ENCODE measurements at places on chromosomes 2 and 18. TPM values are rescaled to one million over a fixed set of nuclear protein-coding genes. Genes with fewer than 3 reads are reported as not detected.

GRCh38 chr2:51807229-51807628 lies 775.3 kb upstream of the NRXN1 start:
- DNase-seq, result no peak

DNA sequence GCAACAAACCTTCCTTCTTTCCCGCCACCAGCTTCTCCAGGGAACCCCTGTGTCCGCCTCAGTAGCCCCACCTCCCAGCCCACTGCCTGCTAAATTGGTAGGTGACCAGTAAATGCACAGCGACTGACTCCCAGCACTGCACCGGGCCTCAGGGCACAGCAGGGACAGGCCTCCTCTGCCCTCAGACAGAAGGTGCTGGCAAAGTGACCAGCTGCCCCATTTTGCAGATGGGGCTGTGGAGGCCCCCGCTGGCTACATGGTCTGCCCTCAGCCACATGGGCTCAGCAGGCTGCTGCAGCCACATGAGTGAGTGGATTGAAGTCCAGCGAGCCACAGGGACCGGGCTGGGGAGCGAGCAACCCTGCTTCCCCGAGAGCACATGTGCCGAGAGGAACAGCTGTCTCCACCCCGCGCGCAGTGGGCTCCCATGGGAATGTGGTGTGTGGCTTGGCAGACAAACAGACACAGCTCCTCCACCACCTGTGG lies 7.8 kb upstream of the NPPC start:
- no peak for DNase-seq

- DNase-seq, result no peak
Observed at GRCh38 chr2:197759013-197759412, 26.1 kb downstream of the BOLL start.

- no peak for DNase-seq
Observed at GRCh38 chr2:117771969-117772630, 42.4 kb upstream of the DDX18 start.

GRCh38 chr2:135815269-135815668 lies 21.7 kb downstream of the LCT start:
- DNase-seq, result no peak

GRCh38 chr2:112182581-112183034 lies 44.4 kb downstream of the FBLN7 start:
- DNase-seq, result no peak

- no peak for DNase-seq
Observed at GRCh38 chr2:63049970-63050333, 678 bp upstream of the OTX1 start.

DNA sequence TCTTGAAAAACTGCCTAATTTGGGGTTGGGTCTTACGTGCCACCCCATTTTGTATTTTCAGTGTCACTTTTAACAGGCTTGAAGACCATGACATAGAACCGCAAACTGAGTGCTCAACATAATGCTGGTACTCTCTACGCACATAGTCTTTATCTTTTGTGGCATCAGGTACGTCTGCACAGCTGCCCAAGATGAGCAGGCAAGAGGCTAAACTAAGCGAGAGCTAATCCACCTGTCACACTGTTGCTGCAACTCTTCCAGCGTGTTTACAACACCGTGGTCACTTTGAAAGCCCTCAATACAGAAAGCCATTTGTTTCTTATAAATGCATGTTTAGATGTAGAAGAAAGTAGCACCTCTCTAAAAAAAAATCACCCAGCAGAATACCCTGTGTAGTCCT lies 270.0 kb upstream of the TCF4 start:
- no peak for DNase-seq

DNA sequence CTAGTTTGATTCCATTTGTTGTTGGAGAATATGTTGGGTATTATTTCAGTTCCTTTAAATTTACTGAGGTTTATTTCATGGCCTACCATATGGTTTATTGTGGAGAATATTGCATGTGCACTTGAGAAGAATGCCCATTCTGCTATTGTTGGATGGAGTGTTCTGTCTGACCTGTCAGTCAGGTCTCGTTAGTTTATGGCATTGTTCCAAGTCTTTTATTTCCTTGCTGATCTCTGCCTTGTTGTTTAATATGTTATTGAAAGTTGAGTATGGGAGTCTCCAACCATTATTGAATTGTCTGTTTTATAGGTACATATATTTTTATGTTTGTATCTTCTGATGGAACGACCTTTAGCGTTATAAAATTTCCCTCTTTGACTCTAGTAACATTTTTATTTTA lies 86.3 kb downstream of the PTPN4 start:
- DNase-seq, result no peak

- DNase-seq, result no peak
Observed at GRCh38 chr18:35920623-35921022, 51.9 kb upstream of the RMP24 start.

- DNase-seq, result peak; percentile 39
Observed at GRCh38 chr2:2933426-2933825, 444.2 kb downstream of the EIPR1 start.

DNA sequence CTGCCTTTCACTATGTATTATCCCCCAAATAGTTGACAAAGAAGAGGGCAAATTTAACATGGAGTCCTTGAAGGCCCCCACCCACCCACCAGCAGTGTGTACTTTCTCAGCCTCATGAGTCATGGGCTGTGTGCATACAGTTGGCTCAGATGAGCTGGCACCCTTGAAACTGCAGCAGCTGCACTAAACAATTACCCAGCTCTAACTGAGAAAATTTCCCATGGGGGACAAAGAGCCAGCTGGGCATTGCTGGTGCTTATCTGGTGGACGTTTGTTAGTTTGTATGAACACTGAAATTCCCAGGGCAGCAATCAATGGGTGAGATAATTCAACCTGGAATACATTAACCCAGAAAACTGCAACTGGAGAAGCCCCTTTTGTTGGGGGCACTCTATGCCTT lies 131.7 kb downstream of the GCA start:
- no peak for DNase-seq

- no peak for DNase-seq
Observed at GRCh38 chr18:65988972-65989371, 238.2 kb downstream of the CDH7 start.

DNA sequence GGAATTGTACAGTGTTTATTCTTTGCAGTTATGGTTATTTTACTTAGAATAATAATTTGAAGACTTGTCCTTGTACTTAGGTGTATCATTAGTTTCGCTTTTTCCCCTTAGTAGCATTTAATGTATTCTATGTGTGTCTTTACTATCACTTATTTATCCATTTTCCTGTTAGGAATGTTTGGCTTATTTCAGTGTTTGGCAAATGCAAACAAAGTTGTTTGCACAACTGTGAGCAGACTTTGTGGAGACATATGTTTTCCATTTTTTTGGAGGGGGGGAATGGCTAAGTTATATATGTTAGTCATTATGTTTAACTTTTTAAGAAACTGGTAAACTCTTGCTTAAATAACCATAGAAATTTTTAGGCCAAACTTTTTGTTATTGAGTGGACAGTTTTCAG lies 447.7 kb downstream of the SOX11 start:
- DNase-seq, result no peak

- no peak for DNase-seq
Observed at GRCh38 chr2:206480161-206480560, 36.8 kb downstream of the ADAM23 start.

- no peak for DNase-seq
Observed at GRCh38 chr2:20067992-20068584, 16.7 kb upstream of the LAPTM4A start.

- no peak for DNase-seq
Observed at GRCh38 chr18:37471637-37472036, 94.0 kb downstream of the CELF4 start.

- DNase-seq, result no peak
Observed at GRCh38 chr2:29225814-29226213, 110.6 kb downstream of the CLIP4 start.

DNA sequence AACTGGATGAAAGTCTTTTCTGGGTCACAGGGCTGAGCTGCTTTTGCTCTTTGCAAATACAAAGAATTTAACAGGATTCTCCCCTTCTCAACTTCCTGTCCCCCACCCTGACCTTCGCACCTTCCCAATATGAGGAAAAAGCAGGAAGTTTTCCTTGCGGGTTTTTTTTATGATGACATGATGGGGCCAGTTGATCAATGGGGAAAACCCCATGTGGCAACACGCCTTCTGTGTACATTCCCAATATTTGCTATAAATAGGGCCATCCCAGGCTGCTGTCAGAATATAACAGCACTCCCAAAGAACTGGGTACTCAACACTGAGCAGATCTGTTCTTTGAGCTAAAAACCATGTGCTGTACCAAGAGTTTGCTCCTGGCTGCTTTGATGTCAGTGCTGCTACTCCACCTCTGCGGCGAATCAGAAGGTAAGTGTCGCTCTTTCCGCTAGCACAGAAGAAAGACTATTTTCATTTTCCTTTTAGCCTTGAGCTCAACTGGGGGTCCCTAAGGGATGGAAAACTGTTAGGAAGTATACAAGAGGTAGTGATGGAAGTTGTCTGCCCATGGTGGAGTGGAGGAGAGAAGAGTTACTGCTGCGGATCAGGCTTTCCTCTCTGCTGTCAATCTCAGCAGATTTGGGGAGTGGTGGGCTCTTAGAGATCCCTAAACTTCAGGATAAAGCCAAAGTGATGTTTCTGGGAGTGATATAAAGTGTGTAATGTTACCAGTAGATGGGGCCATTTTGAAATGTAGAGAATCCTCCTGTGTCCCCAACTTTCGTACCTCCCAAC lies at the start of gene CCL20:
Gene CCL20, plus strand, starts transcription at position 281 of the 792 bp plus-strand sequence. Its CDS starts 70 bp downstream, at position 351.
- no peak for DNase-seq

GRCh38 chr2:135600915-135601314 lies 69.6 kb downstream of the R3HDM1 start:
- no peak for DNase-seq

GRCh38 chr2:181077128-181077709 lies 96.8 kb downstream of the UBE2E3 start:
- DNase-seq, result peak; percentile 33

- no peak for DNase-seq
Observed at GRCh38 chr18:58541146-58541788, 87.6 kb downstream of the ALPK2 start.

GRCh38 chr2:69055688-69056470 lies 42.9 kb downstream of the ANTXR1 start:
- no peak for DNase-seq

DNA sequence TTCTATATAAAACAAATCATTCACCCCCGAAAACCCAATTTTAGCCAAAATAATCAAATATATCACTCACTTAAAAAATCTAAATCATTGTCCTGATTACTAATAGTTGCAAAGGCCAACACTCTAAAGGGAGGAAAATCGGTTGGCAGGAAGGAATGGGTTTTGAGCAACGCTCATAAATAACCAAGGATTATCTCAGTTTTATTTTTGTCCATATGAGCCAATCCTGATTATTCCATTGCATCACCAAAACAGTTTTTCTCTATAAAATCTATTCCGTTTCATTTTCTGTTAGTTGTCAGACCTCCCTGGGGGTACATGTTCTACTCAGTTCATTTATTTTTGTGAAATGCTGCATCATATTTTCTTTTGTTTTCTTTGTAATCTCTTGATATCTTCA lies 174.1 kb downstream of the LRATD1 start:
- DNase-seq, result no peak

- no peak for DNase-seq
Observed at GRCh38 chr2:4151521-4151920, 448.1 kb downstream of the DCDC2C start.

- DNase-seq, result no peak
Observed at GRCh38 chr2:165924946-165925345, 28.6 kb downstream of the TTC21B start.

The REG3G gene
- polyA plus RNA-seq, result not detected

The SH3RF3 gene
- polyA plus RNA-seq, result 4.5 TPM

The PLCD4 gene
- 5.9 TPM for polyA plus RNA-seq

The IL36RN gene
- polyA plus RNA-seq, result not detected

The RTKN gene
- 59.0 TPM for polyA plus RNA-seq

The SCN2A gene
- 3.5 TPM for polyA plus RNA-seq

The UGT1A3 gene
- polyA plus RNA-seq, result not detected

The FECH gene
- 38.0 TPM for polyA plus RNA-seq

The LDLRAD4 gene
- 9.6 TPM for polyA plus RNA-seq

The OXER1 gene
- polyA plus RNA-seq, result 6.2 TPM
